ENCODE measurements at places on chromosomes 1 and 21.

DNA sequence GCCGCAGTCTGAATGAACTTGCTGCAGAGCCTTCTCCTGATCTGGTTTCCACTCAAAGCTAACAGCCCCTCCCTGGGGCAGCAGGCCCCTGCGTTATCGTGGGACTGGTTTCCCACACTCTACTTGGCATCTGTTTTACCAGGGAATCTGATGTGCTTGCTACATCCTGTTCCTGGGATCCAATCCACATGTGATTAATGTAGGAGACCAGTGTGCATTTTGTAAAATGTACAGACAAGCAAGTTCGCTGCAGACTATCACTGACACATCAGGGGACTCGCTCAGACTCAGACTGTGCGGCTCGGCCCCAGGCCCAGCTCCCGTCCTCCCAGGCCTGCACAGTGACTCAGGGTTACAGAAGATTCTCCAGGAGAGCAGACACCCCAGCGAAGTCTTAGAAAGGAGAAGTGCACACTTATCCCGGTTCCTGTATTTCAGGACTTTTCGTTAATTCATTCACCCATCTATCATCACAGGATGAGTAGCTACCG lies 340.1 kb downstream of the MATN1 start:
- DNase-seq = no peak

DNA sequence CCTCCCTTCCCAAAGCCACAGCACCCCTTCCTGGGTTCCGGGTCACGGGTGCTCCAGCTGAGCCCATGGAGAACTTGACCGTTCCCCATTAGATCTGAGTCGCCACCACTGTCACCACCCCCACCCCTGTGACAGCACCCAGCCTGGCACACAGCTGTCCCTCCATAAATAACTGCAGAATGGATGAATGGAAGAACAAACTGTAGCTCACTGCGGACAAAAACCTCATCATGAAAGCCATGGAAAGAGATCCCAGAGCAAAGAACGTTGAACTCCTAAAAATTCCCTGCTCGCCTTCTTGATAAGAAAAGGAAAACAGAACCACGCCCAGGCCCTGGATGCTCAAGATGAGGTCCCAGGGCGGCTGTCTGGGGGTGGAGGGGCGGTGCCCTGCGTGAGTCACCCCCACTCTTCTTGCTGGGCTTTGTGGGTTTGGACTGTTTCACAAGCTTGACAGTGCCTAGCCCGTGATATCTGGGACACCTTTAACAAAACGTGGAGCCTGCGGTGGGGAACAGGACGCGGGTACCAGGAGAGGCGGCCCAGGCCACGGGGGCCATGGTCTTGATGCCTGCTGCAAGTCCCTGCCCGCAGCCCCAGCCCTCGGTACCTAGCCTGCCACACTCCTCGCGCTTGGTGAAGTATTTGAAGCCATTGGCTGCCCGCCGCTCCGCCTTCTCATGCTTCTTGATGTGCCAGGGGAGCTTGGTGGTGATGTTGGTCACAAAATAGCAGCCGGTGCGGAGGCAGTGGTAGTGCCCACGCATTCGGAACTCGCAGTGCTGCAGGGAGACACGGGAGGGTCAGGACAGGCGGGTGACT lies 151.9 kb downstream of the CASZ1 start:
- no peak for DNase-seq

DNA sequence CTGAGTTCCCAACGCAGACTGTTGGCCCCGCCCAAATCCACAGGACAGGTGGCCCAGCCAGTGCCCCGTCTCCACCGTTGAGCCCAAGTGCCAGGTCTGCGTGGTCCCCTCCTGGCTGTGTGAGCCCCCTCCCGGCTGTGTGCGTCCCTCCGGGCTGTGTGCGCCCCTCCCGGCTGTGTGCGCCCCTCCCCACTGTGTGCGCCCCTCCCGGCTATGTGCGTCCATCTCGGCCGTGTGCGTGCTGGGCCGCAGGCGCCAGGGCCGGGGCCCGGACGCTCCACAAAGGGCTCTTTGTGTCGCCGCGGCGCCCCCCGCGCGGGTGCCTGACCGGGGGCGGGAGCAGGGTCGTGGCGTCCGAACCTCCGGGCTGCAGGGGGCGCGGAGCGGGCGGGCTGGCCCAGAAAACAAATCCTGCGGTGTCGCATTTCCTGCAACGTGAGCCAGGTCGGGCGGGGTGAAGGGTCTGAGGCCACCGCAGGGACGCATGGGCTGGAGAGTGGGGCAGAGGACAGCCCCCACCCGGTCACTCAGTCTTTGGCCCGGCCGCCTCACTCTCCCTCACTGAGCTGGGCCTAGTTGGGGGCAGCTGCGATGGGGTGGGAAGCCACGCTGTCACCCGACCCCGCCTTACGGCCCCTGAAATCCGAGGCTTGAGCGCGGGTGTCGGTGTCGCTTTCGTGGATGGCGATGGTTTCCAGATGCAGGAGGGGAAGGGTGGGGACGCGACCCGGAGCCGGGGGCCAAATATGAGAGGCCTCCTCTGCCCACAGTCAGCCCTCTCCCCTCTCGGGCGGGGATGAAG lies 18.8 kb downstream of the TNFRSF25 start:
- no peak for DNase-seq

DNA sequence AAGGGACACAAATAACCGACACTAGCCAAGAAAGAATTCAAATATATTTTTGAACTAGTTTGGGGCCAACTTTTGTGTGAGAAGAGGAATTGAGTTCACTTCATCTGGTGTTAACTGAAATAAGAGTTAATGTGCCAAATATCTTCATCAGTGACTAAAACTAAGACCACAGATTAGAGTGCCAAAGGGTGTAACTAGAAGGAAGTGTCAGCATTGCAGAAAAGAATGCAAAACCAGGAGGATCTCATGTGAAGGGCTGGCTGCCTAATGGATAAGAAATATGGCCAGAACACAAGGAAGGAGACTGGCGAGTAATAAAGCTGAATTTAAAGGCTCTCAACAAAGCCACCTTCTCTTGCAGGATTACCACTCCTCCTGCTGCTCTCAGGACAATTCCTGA lies 61.8 kb upstream of the LRRC8D start:
- no peak for DNase-seq

DNA sequence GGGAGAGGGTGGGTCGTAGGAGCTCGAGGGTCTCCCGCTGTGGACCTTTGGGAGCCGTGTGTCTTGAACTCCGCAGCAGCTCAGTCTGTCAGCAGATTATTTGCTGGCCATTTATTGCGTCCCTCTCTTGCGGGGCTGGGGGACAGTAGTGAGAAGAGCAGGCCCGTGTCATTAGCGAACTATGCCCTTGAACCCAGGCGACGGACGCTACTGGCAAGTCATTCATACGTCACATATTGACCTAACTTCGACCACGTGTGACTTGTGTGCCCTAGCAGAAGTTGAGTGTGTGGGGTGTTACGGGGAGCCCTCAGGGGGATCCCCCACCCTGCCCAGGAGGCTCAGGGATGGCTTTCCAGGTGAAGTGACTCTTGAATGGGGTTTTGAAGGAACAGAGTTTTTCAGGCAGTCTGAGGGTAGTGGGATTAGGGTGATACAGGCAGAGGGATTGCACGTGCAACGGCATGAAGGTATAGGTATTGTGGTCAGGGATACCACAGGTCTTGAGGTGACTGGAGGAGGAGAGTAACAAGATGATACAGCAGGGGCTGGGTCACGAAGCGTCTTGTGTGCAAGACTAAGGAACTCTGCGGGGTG lies 13.0 kb downstream of the RCC1 start:
- no peak for DNase-seq

DNA sequence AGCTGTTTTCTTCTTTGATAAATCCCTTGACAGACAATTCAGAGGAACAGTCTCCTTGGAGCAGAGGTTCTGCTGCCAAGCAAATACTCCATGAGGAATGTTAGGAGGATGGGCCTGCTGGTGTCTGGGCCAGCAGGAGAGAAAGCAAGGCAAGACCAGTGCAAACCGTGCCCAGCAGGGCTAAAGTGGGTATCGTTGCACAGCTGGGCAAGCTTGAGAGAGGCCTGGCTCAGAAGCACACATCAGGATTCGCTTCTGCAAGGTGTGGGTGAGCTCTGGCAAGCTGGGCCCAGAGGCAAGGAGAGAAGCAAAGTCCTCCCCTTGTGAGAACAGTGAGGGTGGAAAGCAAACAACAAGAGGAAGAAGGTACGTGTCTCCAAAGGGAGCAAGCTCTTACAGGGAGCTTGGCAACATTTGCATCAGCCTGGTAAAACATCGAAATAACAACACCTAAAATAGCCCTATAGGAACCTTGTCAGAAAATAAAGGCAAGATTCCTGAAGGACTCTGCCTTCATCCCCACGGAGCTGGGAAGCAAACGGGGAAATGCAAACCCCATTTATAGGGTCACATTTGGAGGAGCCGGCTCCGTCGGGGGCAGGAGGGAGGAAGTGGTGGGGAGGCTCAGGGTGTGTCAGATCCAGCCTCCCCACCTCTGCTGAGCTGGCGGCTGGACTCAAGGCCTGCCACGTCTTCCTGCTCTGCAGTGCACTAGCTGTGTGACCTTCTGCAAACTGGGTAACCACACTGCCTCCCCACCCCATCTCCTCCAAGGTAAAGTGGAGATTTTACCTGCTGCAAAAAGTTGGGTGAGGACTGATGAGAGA lies 62.3 kb upstream of the HIVEP3 start:
- no peak for DNase-seq
